GM04504 (cell line): ENCODE measurements at places on chromosomes 11 and 22.

GRCh38 chr22:25626624-25626990, 62.1 kb downstream of the GRK3 start:
- DNase-seq, result no peak

- no peak for DNase-seq
Measured at GRCh38 chr22:26579331-26579886, 10.5 kb downstream of the TPST2 start.

DNA sequence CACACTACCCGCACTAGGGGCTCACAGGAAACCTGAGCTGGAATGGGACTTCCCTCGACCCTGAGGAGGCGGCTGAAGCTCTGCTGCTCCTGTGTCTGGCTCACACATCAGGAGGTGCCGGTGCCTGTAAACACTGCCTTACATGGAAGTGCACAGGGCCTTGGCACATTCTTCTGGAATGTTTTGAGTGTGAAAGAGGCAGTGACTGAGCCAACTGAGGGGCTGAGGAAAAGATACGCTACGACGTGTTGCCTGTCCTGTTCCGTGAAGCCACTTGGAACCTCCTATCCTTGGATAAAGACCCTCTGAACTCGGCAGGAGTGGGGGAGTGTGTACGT, 10.5 kb downstream of the TXN2 start:
- DNase-seq, result no peak

- DNase-seq, result no peak
Measured at GRCh38 chr11:34756591-34756990, 135.7 kb downstream of the EHF start.

DNA sequence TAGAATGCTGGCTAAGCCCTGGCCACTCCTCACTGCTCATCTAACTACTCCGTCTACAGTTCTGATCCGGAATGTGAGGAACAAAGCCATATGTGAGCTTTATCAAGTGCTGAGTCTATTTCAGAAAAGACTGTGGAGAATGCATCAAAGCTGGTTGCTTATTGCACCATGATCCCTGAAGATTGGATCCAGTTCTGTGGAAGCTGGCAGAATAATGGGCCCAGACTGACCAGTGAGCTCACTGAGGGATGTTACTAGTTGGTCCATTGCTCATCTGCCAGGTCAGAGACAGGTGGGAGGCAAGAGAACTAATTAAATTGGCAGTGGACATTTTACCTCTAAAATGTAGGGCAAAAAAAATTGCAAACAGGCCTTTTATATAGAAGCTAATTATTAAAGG, 681.3 kb downstream of the NTM start:
- no peak for DNase-seq

DNA sequence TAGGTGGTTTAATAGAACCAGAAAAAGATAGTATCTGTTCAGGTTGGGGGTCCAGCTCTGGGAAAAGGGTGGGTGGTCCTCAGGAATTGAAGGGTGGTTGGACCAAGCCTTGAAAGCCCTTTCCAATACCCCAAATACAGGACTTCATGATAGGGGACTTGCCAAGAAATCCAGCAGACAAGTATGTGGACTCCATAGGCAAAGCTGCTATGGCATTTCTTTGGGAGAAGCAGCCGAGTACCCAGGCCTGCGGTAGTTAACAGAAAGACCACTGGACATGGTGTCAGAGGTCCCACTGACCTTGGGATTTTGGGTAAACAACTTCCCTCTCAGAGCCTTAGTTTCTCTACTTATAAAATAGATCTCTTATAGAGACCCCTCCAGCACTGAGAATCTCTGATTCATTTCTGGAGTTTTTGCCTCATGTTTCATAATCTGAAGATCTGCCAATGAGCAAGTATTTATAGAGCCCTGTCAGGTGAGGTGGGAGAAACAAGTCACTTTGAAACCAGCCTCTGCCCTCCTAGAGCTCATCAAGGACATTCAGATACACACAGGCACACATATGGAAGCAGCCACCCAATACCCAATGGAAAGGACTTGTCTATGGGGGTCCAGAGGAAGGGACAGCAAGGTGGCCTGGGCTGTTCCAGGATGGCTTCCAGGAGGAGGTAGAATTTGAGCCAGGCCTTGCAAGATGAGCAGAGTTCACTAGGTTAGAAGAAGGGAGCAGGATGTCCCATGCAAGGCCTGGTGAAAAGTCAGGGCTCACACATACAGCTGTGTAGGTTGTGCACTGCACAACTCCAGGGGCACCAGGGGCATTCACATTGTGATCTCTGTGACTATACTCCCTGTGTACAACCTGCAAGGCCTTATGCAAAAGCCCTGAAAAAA, 31.0 kb upstream of the ACCSL start:
- DNase-seq, result no peak
